ENCODE measurements at places on chromosomes 16 and 17. TPM values are rescaled to one million over a fixed set of nuclear protein-coding genes. Genes with fewer than 3 reads are reported as not detected.

The MKS1 gene
- total RNA-seq, result 12.2 TPM

The BAIAP3 gene
- total RNA-seq, result 1.6 TPM

The FAM117A gene
- 1.2 TPM for total RNA-seq

The PLA2G10 gene
- total RNA-seq, result 0.63 TPM

The ITGAL gene
- total RNA-seq, result 0.18 TPM
